ENCODE measurements at places on chromosomes 11 and 22.

DNA sequence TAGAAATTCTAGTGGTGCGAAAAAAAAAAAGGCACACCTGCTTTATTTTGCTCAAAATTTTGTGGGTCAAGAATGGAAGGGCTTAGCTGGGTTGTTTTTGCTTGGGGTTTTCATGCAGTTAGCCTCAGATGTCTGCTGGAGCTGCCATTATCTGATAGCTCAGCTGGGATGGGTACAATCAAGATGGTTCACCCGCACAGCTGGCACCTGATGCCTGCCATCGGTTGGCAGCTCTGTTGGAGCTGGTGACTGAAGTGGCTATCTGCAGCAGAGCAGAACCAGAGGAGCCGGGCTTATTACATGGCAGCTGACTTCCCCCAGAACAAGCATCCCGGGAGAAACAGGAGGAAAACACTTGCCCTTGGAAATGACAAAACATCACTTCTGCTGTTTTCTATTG is 12.1 kb upstream of the ELFN2 start:
- no peaks in the 10 kb centered on the region for H3K36me3 ChIP-seq
- no peak overlapping the region for H3K27ac ChIP-seq
- H3K4me1 ChIP-seq: no peaks in the 10 kb centered on the region
- H3K27me3 ChIP-seq: peaks cover 21% of the 10 kb centered on the region
- no peak overlapping the region for H3K4me3 ChIP-seq

DNA sequence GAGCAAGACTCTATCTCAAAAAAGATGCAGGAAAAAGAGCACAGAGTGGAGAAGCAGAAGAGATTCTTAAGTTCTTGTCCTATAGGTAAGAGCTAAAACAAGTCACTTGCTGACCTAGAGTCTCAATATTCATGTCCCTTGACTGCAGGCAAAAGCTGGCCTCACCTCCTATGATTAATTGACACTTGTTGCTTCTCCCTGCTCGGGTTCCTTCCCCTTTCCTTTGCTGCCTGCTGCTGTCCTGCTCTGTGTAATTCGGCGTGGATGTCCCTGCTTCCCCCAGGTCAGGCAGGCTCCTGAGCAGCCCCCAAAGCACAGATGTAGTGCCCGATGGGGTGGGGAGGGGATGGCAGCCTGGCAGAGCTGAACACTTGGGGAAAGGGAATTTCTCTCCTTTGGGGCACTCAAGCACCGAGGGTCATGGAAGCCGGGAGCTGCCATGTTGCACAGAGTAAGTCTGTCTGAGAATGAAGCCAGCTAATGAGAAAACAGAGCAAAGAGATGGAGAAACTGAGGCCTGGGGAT is 60.8 kb upstream of the NUP50 start:
- H3K36me3 ChIP-seq: no peaks in the 10 kb centered on the region
- peaks cover 45% of the 10 kb centered on the region for H3K27me3 ChIP-seq
- DNase-seq: no peak

- no peak overlapping the region for H3K27ac ChIP-seq
- H3K36me3 ChIP-seq: no peaks in the 10 kb centered on the region
- no peaks in the 10 kb centered on the region for H3K4me1 ChIP-seq
- H3K4me3 ChIP-seq: no peak overlapping the region
- H3K27me3 ChIP-seq: no peaks in the 10 kb centered on the region
- no peak for DNase-seq
Measured at GRCh38 chr11:38648604-38649003, 2050.6 kb upstream of the RAG2 start.

DNA sequence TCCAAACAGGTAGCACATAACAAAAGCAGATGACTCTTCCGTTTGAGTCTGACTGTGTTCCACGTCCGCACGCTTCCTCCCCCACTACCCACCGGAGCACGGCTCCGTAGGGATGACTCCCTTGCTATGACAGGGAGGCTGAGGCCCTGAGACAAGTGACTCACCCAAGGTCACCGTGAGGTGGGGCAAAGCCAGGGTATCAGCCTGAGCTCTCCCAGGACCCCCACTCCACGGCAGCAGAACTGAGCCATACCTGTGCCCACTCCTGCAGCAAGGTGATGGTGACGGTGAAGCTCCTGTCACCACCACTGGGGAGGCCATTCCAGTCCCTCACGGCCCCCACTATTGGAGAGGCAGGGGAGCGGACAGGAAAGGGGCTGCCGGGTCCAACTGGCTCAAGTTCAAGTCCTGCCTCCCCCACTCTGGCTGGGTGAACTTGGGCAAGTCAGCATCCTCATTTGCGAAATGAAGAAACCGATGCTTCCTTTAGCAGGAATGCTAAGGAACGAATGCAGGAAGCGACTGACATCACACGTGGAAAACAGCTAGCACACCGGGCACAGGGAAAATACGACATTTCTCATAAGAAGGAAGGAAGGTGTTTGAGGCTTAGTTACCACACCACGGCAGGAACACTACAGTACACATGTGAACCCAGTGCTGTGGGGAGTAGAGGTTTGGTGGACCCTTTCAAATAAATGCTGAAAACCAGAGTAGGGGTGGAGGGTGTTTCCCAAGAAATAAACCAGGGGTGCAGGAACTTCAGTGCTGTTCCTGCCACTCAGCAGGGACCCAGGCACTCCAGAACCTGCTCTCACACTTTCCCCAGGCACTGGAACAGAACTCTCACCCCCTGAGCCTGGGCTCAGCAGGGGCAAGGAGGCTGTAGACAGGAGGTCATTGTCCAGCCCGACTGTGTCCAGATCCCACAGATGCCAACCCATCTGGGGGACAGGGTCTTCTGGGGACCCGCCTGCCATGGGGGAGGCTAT is 32.4 kb upstream of the CBX7 start:
- H3K27ac ChIP-seq: no peak overlapping the region
- no peaks in the 10 kb centered on the region for H3K27me3 ChIP-seq
- H3K4me3 ChIP-seq: no peak overlapping the region
- no peaks in the 10 kb centered on the region for H3K4me1 ChIP-seq

GRCh38 chr11:43690929-43691725 is 10.6 kb downstream of the HSD17B12 start:
- H3K4me1 ChIP-seq: no peaks in the 10 kb centered on the region
- no peak overlapping the region for H3K4me3 ChIP-seq
- no peaks in the 10 kb centered on the region for H3K36me3 ChIP-seq
- H3K27ac ChIP-seq: no peak overlapping the region
- H3K27me3 ChIP-seq: no peaks in the 10 kb centered on the region

- H3K36me3 ChIP-seq: no peaks in the 10 kb centered on the region
- H3K4me1 ChIP-seq: no peaks in the 10 kb centered on the region
- no peak for DNase-seq
- H3K27ac ChIP-seq: no peak overlapping the region
Measured at GRCh38 chr11:110896358-110896757, 184.1 kb upstream of the ARHGAP20 start.

DNA sequence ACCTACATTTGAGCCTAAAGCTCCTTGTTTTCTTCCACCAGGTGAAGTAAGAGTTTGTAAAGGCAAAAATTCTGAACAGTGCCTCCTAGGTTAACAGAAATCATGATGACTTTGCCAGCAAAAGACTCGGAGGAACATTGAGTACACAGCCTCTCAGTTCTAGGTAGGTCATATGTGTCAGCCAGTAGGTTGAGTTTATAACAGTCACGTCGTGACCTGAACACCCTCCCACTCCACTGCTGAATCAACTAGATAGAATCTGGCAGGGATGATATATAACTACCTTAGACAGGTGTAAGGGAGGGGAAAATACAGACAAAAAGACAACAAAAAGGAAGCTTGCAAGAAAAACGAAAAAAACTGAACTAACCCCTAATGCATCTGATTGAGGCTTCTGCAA is 12.8 kb upstream of the ASPHD2 start:
- no peaks in the 10 kb centered on the region for H3K4me1 ChIP-seq
- no peaks in the 10 kb centered on the region for H3K36me3 ChIP-seq
- no peak overlapping the region for H3K4me3 ChIP-seq
- peaks cover 14% of the 10 kb centered on the region for H3K27me3 ChIP-seq
